Kidney tubule cell (primary cell): ENCODE measurements at places on chromosomes 3 and 15.
A peak's percentile ranks its signal among the peaks of the same experiment; 100 is the strongest.

DNA sequence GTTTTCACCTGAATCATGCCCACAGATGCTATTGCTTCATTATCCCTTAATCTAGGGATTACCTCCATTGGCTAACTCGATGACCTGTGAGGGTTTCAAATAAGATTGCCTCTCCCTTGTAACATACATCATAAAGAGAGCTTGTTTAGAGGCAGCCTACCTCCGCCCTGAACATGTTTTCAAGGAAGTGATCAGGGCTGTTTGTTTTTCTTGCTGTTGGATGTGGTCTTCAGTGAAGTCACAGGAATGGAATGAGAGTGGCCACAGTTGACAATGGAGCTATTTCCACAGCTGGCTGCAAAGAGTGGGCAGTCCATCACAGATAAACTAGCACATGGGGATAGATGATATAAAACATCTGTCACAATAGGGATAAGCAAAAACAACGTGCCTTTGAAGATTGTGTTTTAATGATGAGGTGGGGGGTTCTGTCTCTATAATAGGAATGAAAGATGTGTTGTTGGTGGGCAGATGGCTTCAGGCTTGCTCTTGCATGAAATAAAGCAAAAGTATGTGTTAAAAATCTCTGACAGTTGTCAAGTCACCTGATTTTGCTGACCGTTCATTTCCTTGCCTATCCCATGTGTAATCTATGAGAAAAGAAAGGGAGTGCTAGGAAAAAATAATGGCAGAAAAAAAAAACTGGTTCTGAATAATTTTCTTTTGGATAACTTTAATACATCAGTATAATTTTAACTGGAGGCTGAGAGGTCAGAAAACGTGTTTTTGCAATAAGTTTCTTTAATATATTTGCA lies 642.3 kb downstream of the RBMS3 start:
- peak; percentile 71 for DNase-seq

DNA sequence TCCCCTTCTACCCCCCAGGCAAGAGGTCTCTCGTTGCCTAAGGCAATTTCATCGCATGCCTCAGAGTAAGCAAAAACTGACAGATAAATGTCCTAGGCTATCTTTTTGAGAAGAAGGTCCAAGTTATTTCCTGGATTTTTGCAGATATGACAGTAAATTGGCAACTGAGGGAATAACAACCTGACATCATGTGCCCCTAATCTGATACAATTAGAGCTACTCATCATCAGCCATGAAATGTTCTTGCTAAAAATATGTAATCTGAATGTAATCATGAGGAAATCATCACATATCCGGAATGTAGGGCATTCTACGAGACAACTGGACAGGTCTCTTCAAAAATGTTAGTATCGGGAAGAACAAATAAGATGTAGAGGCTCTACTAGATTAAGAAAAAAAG lies 44.1 kb downstream of the TNIK start:
- no peak for DNase-seq

DNA sequence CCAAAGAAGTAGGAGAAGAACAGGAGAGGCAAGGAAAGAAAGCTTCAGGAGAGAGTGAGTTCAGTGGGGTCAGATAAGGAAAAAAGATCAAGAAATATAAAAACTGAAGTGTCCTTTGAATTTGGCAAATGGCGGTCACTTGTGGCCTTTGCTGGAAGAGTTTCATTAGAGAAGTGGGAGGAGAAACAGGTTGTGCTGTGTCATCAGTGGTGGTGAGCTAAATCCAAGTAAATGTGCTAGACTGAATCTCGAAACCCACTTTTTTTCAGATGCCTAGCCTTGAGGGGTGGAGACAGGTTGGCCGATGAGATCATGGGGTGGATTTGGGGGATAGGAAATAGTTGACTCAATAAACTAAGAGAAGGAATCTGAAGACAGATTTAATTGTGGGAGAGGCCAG lies 43.7 kb downstream of the CHRD start:
- DNase-seq = no peak

GRCh38 chr3:106341087-106341486 lies 472.3 kb upstream of the CBLB start:
- DNase-seq = no peak

GRCh38 chr3:102089239-102089638 lies 239.9 kb downstream of the NFKBIZ start:
- no peak for DNase-seq
